ENCODE measurements at places on chromosomes 13 and 19.
A peak's percentile ranks its signal among the peaks of the same experiment; 100 is the strongest.

GRCh38 chr19:43470288-43470687, 4.9 kb upstream of the LYPD3 start:
- peak; percentile 80 for DNase-seq

GRCh38 chr13:67048084-67048820, 181.9 kb downstream of the PCDH9 start:
- DNase-seq = no peak

GRCh38 chr19:48424694-48425219, 21.0 kb upstream of the GRWD1 start:
- DNase-seq = no peak

GRCh38 chr19:46471116-46471733, at the start of gene PNMA8A:
TSS of gene PNMA8A (minus strand) at chr19:46471563. CDS start at chr19:46471035, 528 bp downstream.
- DNase-seq = no peak

- no peak for DNase-seq
Measured at GRCh38 chr19:16814526-16815100, 14.6 kb upstream of the SIN3B start.

DNA sequence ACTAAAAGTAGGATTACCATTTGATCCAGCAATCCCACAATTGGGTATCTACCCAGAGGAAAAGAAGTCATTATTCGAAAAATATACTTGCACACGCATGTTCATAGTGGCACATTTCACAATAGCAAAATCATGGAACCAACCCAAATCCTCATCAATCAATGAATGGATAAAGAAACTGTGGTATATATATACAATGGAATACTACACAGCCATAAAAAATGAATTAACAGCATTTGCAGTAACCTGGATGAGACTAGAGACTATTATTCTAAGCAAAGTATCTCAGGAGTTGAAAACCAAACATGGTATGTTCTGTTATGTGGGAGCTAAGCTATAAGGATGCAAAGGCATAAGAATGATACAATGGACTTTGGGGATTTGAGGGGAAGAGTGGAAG, 3.0 kb downstream of the ZNF708 start:
- no peak for DNase-seq

DNA sequence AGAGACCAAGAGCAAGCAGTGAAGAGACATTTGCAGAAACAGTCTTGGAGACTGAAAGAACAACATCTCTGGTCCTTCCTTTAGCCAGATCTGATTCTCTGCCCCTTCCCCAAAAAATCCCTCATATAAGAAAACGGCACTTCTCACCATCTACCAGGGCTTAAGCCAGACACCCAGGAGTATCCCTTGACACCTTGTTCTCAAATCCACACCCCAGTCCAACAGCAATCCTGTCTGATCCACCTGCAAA, 1.7 kb upstream of the PLEKHG2 start:
- DNase-seq = no peak

GRCh38 chr19:52286256-52286655, 10.7 kb upstream of the ZNF480 start:
- DNase-seq = no peak

- no peak for DNase-seq
Measured at GRCh38 chr13:110548891-110549794, 12.4 kb downstream of the RAB20 start.

DNA sequence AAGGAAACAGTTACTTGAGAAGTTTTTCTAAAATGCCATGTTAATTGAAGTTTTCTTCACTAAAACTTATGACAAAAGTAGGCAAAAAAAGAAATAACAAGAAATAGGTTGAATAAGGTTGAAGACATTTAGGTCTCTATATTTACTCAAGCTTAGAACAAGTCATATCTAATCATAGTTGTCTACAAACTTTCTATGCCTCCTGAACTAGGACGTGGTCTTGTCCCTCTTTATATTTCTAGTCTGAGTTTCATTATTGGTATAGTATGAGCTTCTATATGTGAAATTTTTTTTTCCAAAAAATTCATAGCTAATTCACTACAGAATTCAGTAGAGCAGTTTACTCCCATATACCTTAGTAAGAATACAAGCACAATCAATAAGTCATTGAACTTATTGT, 836.4 kb downstream of the SLITRK6 start:
- DNase-seq = no peak

GRCh38 chr13:53281677-53282076, 253.1 kb downstream of the OLFM4 start:
- no peak for DNase-seq

- no peak for DNase-seq
Measured at GRCh38 chr13:93169980-93170379, 56.6 kb upstream of the GPC6 start.

GRCh38 chr13:24624801-24625231, 55.4 kb upstream of the ATP12A start:
- no peak for DNase-seq

- no peak for DNase-seq
Measured at GRCh38 chr19:17553256-17553655, 2.2 kb upstream of the COLGALT1 start.

- DNase-seq = no peak
Measured at GRCh38 chr19:52646571-52647217, 8.5 kb upstream of the ZNF83 start.

DNA sequence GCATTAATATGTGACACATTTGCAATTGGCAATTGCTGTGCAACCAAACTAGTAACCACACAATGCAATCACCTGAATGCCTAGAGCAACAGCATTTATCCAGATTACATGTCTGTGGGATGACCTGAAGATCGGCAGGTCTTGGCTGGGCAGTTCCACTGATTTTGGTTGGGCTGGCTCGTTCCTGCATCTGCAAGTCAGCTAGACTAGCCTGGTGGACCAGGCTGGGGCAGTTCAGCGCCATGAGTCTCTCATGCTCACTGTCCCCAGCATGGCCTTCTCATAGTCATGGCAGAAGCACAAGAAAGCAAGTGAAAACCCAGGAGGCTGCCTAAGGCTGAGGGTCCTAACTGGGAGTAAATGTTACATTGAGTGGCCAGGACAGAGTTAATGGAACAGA, 229.1 kb upstream of the TSHZ3 start:
- no peak for DNase-seq

- no peak for DNase-seq
Measured at GRCh38 chr13:35460061-35460460, 16.4 kb downstream of the MAB21L1 start.

DNA sequence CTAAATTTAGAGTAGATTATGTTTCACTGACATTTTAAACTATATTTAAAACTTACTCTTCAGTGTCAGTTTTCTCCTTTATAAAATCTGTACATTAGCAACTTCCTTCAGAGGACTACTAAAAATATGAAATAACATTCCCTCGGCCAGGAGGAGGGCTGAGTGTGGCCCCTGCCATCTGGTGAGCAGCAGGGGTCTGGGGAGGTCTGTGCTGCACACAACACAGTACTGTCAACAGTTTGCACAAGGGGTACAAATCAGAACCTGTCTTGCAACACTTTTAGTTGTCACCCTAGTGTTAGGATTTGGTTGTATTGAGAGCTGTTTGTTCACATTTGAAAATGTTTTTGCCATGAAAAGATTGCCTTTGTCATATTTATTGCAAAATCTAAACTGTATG, 48.9 kb downstream of the TPP2 start:
- DNase-seq = no peak

DNA sequence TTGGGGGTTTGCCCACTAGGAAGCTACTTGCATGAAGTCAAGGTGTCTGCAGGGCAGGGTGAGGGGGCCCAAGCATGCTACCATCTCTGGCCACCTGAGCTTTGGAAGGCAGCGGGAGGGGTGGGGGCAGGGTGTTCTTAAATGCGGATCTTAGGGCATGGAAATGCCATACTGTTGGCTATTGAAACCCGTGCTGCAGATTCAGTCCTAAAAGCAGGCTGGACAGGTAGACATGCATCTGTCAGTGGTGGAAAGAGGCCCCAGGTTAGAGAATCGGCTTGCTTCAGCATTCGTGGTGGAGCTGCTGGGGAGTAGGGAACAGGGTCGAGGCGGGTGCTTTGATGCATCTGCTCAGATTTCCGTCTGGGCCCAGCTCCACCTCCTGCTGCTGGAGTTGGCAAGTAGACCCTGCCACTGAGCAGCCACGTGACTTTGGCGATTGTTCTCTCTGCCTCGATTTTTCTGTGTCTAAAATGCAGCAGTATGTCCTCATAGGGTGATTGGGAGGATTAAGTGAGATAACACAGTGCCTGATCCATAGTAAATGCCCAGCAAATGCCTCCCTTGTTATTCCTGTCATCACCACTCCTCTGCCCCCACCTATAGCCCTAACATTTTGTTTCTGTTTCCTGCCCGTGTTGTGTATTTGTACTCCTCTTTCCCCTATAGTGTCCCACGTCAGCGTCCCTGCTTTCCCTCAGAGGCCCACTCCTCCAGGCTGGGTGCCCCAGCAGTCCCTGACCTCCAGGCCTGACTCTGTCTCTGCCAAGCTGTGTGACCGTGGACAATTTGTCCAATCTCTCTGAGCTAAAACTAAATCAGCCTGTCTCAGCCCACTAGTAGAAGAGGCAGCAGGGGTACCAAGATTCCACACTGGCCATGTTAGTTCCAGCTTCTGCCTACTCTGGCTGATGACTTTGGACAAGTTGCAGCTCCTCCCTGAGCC, 5.8 kb downstream of the PPP1R37 start:
- DNase-seq = no peak

GRCh38 chr13:38897521-38897920, 93.1 kb downstream of the STOML3 start:
- no peak for DNase-seq

DNA sequence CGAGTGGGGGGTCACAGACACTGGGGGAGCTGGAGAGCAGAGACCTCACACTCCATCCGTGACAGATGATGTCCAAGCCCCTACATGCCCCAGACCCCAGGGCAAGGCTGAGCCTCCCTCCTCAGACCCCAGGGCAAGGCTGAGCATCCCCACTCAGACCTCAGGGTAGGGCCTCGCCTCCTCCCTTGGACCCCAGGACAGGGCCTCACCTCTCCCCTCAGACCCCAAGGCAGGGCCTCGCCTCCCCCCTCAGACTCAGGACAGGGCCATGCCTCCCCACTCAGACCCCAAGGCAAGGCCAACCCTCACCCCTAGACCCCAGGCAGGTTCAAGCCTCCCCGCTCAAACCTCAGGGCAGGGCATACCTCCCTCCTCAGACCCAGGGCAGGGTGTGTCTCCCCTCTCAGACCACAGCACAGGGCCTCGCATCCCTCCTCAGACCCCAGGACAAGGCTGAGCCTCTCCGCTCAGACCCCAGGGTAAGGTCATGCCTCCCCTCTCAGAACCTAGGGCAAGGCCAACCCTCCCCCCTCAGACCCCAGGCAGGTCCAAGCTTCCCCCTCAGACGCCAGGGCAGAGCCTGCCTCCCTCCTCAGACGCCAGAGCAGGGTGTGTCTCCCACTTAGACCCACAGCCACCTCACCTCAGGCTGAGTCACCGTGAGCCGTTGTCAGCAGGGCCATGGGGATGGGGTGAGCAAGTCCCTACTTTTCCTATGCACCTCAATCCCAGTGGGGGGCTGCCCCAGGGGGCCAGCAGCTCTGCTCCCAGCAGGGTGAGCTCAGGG, 1.7 kb upstream of the S1PR4 start:
- DNase-seq = peak; percentile 77

DNA sequence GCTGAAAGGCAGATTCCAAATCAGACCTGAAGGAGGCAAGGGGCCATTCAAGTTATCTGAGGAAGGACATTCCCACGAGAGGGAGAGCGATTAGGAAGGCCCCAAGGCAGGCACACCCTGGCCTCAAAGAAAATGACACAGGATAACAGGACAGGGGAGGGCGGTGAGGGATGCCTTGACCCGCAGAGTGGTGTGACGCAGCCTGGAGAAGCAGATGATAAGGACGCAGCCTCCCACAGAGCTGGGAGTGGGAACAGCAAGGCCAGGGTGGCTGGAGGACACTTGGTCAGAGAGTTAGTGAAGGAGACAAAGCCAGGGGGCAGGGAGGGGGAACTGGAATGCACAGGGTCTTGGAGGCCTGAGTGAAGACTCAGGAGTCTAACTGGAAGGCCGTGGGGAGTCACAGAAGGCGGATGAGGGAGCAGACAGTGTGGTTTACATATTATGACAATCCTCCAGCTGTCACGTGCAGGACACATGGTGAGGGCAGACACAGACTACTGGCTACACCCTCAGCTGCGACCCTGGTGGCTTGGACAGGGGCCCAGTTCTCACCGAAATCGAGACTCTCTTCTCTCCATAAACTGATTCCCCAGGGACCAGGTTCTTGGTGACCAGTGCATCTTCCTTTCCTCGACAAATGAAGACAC, 5.8 kb upstream of the DYRK1B start:
- no peak for DNase-seq

DNA sequence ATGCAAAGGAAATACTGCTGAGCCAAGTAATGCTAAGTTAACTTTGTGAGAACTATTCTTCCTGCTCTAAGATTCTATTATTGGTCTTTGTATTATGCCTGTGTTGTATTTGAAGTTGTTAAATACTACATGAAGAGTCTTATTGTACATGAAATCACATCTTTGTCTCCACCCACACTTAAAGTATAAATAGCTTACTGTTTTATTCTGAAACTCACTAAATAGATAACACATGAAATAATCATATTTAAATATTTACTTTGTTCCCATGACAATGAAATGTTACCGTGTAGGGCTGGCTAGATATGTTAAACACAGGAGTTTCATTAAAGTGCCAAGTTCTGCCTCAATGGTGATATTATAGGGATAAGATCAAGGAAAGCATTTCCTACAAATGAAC, 562.1 kb upstream of the ATXN8OS start:
- no peak for DNase-seq

DNA sequence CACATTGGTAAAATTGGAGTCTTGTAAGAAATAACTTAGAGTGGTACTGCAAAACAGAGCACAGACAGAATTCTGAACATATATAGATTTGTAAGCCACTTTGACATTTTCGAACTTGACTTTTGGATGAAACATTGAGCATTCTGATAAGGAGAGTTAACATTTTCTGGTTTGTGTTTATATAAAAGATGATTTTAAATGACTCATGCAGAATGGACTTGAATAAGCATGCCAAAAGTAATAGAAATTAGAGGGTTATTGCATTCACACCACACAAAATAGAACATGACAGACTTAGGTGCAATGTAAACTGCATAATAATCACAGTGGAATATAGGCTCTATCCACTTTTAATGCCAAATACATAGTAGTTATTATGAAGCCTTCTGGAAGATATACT, 507.0 kb downstream of the DACH1 start:
- DNase-seq = no peak
